ENCODE measurements at places on chromosomes 16 and 17.

- no peak for DNase-seq
These were observed 787 bp downstream of the AMDHD2 start for GRCh38 chr16:2520784-2521531.

GRCh38 chr17:41263212-41263611 is 2.0 kb upstream of the KRTAP9-6 start:
- DNase-seq: no peak

DNA sequence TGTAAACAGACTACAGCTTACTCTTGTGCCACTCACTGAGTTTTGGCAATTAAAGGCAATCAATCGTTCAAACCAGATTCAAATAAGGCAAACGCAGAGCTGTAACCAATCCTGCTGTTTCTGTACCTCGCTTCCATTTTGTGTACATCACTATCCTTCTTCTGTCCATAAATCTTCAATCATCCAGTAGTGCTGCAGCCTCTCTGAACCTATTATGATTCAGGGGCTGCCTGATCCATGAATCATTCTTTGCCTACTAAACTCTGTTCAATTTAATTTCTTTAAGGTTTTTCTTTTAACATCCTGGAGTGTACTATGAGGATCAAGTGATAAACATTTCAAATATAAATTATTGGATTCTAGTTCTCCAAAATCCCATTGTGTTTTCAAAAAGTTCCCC is 93.9 kb downstream of the CEP112 start:
- DNase-seq: no peak

DNA sequence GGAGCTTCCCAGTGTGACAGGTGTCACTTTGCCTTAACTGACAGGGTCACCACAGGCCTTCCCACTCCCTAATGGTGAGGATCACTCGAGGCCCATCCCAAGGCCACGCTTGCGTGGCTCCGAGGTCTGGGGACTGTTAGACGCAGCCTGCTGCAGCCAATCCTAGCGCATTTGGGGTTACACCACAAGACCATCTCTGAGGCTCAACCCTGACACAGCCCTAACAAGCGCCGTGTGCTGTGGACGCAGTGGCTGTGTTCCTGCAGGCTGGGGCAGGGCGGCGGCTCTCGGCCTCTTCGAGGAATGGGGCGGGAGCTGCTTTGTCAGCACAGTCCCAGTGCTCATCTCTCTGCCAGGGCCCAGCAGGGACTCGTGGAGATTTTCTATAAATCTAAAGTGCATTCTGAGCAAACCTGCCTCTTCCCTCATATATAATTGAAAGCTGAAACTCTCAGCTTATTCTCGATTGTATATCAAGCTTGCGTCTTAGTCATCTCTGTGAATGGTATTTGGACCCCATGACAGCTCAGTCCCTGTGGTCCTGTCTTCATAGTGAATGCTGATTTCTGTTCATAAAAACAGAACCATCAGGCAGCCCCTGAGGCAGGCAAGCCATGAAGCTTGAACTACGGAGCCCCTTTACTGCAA is 65.8 kb upstream of the CHMP6 start:
- no peak for DNase-seq

DNA sequence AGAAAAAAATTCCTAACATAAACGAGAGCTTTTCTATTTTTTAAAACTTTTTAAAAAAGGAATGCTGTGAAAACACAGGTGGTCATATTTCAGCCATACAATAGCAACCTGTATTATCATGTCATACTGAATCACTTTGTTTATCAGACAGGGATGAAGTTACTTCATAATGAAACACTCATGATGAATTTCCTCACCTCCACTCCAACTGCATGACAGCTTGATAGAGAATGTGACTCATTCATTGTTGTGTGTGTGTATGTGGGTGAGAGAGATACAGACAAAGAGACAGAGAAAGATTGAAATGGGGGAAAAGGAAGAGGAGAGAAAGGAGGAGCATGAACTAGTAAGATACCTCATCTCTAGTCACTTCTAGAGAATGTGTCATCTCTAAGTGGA is 109.0 kb downstream of the SYCE1L start:
- DNase-seq: no peak

DNA sequence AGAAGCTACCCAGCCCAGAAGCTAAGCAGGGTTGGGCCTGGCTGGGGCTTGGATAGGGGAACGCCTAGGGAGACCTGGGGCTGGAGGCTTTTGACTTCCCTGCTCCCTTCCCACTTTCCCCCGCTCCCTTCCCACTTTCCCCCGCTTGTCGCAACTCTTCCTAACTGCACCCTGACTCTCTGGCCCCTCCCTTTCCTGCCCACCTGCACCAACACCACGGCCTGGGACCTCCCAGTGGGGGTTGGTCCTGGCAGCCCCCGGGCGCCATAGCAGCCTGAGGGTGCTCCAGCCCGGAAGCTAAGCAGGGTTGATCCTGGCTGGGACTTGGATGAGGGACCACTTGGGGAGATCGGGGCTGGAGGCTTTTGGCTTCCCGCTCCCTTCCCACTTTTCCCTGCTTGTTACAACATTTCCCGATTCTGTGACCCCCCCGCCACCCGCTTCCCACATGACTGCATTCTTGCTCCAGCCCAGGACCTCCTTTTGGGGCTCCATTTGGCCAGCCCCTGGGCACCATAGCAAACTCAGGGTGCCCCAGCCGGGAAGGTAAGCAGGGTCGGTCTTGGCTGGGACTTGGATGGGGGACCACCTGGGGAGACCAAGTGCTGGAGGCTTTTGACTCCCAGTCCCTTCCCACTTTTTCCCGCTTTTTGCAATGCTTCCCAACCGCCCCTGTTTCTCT is 2287.0 kb downstream of the TP53TG3F start:
- DNase-seq: no peak

DNA sequence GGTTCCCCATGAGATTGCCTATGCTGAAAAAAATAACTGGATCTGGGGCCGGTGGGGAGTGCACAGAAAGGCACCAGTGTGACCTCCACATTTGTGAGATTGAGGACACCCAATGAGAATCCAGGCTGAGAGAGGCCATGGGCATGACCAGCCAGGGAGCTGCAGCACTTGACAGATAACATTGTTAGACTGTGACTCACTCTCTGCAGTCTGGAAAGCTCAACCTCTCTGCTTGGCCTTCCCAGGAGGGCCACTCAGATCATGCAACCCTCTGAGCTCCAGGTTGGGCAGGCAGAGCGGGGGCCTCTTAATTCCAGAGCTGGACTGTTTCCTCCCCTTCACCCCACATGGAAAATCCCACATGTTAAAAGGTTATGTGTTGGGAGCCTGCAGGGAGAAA is 30.1 kb downstream of the FZD2 start:
- no peak for DNase-seq

DNA sequence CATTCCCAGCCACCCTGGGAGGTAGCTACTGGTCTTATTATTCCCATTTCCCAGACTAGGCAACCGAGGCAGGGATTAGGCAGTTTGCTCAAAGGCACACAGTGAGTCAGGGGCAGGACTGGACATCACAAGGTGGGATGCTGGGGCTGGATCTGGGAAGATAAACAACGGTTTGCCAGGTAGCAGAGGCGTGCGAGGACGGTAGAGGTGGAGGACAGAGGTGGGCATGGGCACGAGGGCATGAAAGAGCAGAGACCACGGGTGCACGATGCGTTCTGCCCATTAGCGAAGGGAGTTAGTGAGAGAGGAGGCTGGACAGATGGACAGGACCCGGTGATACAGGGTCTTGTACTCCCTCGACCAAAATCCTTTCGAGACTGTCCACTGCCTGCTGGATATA is 148.0 kb downstream of the SDK2 start:
- DNase-seq: no peak

- peak; percentile 59 for DNase-seq
These were observed 43.9 kb upstream of the TEX2 start for GRCh38 chr17:64306850-64307463.

DNA sequence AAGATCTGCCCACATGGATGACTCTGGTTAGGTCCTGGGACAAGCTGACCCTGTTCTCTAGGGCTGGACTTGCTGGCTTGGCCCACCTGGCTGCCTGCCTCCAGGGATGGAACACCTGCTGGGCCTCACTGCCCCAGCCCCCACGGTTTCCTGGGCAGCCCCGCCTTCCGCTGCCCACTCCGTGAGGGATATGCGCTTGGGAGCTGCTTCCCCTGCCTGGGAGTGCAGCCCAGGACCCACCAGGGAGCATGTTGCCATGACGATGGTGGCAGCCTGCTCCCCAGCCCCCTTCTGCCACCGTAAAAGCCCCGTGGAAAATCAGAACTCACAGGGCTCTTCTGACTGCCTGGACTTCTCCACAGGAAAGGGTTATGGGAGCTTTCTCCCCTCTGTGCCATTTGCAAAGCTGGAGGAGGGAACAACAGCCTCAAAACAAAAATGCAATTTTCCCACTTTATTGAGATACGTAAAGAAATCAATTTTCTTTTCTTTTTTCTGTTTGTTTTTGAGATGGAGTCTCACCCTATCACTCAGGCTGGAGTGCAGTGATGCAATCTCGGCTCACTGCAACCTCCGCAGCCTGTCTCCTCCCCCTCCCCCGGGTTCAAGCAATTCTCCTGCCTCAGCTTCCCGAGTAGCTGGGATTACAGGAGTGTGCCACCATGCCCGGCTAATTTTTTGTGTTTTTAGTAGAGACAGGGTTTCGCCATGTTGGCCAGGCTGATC is 18.0 kb upstream of the GAS7 start:
- DNase-seq: no peak

GRCh38 chr17:13558588-13558987 is 43.1 kb downstream of the HS3ST3A1 start:
- no peak for DNase-seq

GRCh38 chr16:9090101-9090959 is 1.1 kb upstream of the HAPSTR1 start:
- peak; percentile 43 for DNase-seq

GRCh38 chr16:17852977-17853702 is 382.4 kb upstream of the XYLT1 start:
- DNase-seq: no peak

- DNase-seq: no peak
These were observed 9.5 kb downstream of the ABCA9 start for GRCh38 chr17:69050999-69051775.

DNA sequence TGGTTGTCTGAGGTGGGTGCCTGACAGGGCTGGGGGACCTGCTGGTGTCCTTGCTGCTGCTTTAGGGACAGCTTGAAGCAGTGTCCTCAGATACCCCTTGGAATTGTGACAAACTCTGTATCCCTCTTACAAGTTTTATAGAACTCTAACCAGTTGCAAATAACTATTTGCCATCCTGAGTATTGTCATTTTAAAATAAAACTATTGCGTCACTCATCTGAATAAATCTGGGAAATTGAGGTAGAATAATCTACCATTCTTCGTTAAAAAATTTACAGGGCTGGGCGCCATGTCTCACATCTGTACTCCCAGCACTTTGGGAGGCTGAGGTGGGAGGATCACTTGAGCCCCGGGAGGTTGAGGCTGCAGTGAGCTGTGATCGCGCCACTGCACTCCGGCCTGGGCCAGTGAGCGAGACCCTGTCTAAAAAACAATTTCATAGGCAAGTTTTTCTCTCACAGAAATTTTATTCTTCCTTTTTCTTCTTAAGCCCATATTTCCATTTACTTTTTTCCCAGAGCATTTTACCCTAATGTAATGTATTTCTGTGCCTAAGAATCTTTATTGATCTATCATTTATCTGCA is 14.2 kb downstream of the ZNF750 start:
- DNase-seq: no peak

GRCh38 chr16:86663685-86664521 is 85.6 kb downstream of the FOXL1 start:
- no peak for DNase-seq

- DNase-seq: no peak
These were observed 124.2 kb upstream of the N4BP1 start for GRCh38 chr16:48734220-48734619.

DNA sequence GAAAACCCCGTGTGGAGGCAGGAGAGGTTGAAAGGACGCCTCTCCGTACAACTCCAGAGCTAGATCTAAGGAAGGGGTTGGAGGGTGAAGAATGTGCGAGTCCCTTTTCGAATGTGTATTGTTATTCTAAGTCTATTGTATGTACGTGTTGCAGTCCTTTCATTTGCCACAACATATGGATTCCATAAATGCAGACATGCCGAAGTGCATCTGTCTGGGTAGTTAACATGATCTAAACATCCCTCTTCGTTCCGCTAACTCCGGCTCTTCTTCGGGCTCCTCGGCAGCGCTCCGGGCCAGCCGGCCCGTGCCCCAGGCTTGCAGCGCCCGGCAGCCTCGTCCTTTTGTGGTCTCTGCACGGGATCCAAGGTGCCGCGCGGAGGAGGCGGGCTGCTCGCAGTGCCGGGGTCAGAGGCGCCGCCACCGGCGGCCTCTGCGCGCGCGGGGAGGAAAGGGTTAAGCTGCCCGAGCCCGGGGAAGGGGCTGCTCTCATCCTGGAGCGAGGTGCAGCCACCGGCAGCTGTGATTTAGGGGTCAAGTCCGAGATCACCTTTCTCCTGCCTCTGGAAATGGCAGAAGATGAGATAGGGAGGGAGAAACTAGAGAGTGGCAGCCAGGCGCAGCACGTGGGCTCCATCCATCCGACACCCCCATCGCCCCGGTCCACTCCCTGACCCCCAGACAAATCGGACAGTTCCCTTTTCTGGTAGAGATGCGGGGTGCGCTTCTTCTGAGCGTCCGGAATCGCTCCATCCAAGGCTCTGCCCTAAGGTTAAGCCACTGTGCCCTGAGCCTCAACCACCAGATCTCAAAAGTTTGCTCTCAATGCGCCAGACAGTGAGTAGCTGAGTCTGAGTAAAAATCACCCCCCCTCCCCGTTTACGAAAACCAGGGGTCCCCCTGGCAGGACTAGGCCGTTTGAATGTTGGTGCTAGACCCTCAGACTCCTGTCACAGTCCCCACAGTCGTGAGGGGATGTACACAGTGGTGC is 15.1 kb upstream of the ZFHX3 start:
- no peak for DNase-seq

DNA sequence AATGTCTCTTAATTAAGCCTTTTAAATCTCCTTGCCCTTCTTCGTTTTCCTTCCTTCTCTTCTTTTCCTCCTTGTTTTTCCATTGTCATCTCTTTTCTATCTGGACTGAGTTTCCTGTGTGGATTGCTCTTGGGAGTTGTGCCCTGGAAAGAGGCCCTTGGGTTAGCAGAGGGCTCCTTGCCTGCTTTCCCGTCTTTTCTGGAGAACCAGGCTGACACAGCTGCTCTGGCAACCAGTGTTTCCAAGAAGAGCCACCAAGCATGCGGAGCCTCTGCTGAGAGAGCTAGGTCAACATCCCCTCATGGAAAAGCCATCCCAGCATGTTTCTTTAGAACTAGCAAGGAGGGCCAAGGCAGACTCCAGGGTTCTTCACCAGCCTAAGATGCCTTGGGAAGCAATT is 75.4 kb downstream of the HLF start:
- no peak for DNase-seq

DNA sequence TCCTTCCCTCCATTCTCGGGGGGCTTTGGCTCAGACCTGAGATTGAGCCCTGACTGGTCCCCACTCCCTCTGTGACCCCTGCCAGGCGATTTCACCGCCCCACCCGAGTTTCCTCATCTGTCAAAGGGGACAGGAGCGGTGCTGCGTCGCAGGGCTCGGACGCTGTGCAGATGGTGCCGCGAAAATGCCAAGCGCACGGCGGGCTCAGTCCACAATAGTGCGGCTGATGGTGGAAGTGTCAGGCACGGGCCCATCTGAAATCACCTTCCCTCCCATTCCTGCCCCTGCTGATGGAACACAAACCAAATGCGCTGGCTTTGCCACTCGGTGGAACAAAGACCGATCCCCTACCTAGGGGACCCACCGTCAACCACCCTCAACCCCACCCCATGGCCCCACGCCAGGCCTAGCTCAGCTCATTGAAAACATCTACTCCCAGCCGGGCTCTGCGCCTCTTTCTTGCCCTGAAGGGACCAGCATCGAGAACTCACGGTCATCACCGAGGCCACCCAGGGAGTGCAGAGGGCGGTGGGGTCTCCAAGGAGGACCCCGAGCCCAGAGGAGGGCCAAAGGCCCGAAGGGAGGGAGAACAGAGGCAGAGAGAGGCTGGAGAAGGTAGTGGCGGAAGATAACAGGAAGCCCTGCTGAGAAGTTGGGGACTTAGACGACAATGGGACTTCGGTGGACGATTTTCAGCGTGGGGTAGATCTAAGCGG is 1.4 kb downstream of the CARHSP1 start:
- DNase-seq: peak; percentile 67
